ENCODE measurements at places on chromosomes 16 and 17. TPM values are rescaled to one million over a fixed set of nuclear protein-coding genes. Genes with fewer than 3 reads are reported as not detected.

CDR2L gene
- total RNA-seq = 6.1 TPM

KRT32 gene
- total RNA-seq = not detected

PLD6 gene
- total RNA-seq = 18.1 TPM

CIBAR2 gene
- not detected for total RNA-seq

UMOD gene
- not detected for total RNA-seq

All from subcutaneous adipose tissue (tissue), 4 donors.